Activated T-helper 1 cell treated with anti-CD3 and anti-CD28 coated beads, Interleukin-12 subunit alpha, Interleukin-12 subunit beta, Interleukin-2, Interleukin-4 antibody, amounts not matched to agents 30 ng/mL and 10 ng/mL and 1 ng/mL, durations not matched to agents 14 hours and 24 hours and 36 hours (primary cell): ENCODE measurements at places on chromosomes 11 and 22. TPM values are rescaled to one million over a fixed set of nuclear protein-coding genes. Genes with fewer than 3 reads are reported as not detected.

GRCh38 chr22:38419121-38419857 is 35.7 kb downstream of the KCNJ4 start:
- no peak for DNase-seq

DNA sequence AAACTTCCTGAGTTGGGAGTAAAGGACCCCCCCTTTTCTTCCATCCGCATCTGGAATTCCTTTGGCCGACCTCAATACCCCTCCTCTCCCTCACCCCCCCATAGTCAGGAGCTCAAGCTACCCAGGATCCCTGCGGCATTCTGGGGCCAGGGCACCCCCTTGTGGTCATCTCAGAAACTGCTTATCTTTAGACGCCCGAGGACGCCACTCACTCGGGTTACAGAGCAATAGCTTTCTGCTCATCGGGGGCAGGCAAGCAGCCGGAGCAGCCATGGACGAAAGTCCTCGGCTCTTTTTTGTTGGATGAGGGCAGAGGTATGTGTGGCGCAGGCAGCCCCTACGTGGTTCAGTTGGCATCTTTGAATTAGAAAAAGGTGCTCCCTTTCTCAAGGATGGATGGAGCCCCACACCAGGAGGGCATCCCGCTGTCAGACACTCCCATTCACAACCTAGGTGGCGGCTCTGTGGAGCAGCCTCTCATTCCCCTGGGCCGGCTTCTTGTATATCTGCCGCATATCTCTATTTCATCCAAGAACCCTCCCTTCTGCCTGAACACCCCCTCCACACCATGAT is 2.3 kb downstream of the C1QTNF5 start:
- DNase-seq = peak; percentile 49

DNA sequence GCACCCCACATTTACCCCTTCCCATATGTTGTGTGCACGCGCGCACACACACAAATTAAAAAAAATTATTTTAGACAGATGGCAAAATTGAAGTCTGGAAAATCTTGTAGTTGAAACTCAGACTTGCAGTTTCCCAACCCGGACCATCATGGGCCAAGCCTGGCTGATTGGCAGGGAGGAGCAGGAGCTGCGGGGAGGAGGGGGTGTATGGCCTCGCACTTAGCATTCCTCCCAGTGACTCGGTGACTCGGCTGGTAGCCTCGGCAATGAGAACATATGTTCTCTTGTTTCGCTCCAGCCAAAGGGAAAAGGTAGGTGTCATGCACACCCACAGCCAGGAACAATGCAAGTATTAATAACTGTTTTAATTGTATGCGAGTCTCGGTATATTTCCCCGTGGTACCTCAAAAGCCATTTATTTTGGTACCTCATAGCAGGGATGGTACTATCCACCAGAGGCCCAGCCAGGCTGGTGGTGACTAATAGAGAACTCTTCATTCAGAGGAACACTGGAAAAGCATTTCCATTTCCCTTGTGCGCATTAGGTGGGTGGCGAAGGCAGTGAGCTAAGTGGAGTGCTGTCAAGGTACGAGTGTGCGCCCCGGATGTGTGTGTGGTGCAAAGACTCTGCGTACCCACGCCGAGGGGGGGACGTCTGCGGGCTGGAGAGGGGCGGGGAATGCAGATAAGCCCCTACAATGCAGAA is 92.5 kb downstream of the DSCAML1 start:
- no peak for DNase-seq

GRCh38 chr11:66329165-66329673 is 7.0 kb downstream of the RIN1 start:
- no peak for DNase-seq

DNA sequence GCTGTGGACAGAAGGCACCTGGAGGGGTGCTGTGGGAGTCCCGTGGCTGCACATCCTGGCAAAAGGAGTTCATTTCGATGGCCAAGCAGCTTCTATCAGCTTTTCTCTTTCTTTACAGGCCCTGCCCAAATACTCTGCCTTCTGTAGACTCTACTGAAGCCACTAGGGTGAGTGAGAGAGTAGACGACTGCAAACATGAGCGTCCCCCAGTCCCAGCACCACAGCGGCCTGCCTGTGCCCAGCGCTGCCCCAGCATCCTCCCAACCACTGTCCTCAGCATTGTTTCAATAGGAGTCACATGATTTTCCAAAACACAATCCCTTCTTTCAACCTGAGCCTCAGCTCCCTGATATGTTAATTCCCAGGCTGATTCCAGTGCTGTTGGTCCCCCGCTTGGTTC is 110.0 kb downstream of the KIRREL3 start:
- no peak for DNase-seq

DNA sequence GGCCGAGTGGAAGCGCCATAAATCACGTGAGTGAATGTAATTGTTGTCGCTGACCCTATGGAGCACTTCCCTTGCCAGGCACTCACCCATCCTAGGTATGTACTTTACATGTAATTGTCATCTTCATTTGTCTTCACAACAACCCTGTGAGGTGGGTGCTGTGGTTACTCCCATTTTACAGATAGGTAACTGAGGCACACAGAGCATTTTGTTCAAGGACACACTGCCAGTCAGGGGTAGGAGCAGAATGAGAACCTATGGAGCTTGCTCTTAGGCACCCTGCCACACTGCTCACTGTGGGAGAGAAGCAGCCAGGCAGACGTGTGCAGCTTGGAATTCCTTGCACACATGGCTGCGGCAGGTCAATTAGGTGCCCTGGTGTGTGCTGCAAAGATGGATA is 785 bp upstream of the EFCAB6 start:
- DNase-seq = no peak

- DNase-seq = no peak
Observed at GRCh38 chr11:47705721-47706120, 9.4 kb downstream of the AGBL2 start.

GRCh38 chr22:50734986-50735738 is 2.8 kb upstream of the ACR start:
- no peak for DNase-seq

DNA sequence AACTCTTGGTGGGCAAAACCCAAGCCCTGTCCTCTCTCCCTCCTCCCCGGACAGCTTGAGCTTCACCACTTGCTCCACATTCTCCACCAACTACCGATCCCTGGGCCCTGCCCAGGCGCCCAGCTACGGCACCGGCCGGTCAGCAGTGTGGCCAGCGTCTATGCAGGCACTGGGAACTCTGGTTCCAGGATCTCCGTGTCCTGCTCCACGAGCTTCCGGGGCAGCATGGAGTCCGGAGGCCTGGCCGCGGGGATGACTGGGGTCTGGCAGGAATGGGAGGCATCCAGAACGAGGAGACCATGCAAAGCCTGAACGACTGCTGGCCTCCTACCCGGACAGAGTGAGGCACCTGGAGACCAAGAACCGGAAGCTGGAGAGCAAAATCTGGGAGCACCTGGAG is 68.9 kb upstream of the RTL6 start:
- DNase-seq = no peak

DNA sequence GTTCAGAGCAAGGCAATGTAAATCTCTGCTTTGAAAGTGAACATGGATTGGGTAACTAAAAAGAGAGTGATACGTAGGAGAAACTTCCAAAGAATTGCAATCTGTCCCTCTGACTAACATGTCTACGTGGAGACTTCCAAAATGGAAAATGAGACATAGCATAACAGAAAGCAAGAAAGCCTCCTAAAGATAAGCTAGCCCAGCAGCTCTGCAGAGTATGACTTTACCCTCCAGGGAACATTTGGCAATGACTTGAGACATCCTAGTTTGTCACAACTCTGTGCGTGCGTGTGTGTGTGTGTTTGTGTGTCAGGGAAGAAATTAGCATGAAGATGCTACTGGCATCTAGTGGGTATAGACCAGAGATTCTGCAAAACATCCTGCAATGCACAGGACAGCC is 817.4 kb downstream of the NTM start:
- DNase-seq = no peak

- no peak for DNase-seq
Observed at GRCh38 chr11:827897-828192, at the start of gene CRACR2B. CRACR2B (plus strand) TSS chr11:827919; CDS start chr11:828608, 689 bp downstream.

GRCh38 chr22:17281440-17281841 is 62.2 kb upstream of the ADA2 start:
- DNase-seq = peak; percentile 51

- no peak for DNase-seq
Observed at GRCh38 chr11:22474616-22475015, 136.4 kb downstream of the SLC17A6 start.

- no peak for DNase-seq
Observed at GRCh38 chr11:106723071-106723470, 295.2 kb downstream of the GUCY1A2 start.

DNA sequence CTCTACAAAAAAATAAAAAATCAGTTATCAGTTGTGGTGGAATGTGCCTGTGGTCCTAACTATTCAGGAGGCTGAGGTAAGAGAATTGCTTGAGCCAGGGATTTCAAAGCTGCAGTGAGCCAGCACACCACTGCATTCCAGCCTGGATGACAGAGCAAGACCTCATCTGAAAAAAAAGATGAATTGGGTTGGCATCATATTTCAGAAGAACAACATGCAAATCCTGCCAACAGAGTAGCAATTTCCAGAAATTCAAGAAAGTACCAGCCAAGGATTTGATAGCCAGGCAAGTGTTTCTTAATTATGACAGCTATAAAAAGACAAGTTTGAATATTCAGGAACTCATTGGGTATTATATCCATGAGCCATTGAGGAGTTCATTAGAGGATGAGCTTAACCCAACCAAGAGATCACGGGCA is 75.2 kb downstream of the USP47 start:
- no peak for DNase-seq

GRCh38 chr11:50246183-50246582 is 213.5 kb downstream of the OR4C45 start:
- DNase-seq = no peak

GRCh38 chr11:95081010-95081409 is 8.6 kb upstream of the ENDOD1 start:
- no peak for DNase-seq

- no peak for DNase-seq
Observed at GRCh38 chr11:125724125-125724524, 22.0 kb upstream of the PATE1 start.

DNA sequence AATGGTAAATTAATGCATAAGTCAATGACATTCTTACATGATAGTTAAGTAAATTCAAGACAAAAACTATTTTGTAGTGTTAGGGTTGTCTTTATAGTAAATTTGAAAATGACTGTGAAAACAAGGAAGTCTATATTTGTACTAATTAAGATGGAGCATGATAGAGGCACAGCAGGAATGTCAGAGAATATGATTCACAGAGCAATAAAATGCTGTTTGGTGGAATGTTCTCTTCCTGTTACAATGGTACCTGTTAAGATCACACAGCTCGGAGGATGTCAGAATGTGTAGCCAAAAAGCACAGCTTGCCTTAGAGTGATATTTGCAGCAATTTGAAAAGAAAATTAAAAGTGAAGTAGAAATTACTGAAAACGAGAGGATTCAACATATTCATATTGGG is 2339.7 kb upstream of the RAG2 start:
- DNase-seq = no peak

- no peak for DNase-seq
Observed at GRCh38 chr11:22711880-22712279, 45.5 kb downstream of the GAS2 start.

DNA sequence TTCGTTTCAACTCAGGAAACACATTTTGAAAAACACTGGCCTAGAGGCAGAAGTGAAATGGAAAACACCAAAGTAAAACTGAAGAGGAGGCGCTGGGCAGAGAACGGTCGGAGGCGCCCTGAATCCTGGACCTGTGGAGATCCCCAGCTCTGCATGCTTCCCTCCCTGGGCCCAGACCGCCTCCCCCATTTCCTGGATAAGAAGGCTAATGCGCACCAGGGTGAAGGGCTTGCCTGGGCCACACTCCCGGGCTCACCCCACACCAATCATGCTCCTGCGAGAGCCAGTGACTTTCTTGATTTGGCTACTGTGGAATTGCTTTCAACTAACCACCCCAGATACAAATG is 167.1 kb downstream of the CRYBB2 start:
- no peak for DNase-seq

DNA sequence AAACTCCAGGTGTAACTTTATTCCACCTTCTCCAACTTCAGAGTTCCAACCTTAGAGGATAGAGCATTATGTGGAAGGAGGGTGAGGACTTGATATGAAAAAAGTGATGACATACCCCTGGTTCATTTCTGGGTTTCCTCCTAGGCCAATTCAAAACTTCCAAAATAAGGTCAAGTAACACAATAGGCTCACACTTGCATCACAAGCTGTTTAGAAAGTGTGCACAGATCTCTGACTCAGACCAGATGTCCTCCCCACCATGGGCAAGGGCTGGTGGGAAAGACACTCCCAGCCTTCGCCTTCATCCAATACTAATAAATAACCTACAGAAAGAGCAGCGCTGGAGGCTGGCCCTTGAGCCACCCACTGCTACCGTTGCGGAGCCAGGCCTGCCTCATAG is 5.8 kb upstream of the BUD13 start:
- DNase-seq = no peak

DNA sequence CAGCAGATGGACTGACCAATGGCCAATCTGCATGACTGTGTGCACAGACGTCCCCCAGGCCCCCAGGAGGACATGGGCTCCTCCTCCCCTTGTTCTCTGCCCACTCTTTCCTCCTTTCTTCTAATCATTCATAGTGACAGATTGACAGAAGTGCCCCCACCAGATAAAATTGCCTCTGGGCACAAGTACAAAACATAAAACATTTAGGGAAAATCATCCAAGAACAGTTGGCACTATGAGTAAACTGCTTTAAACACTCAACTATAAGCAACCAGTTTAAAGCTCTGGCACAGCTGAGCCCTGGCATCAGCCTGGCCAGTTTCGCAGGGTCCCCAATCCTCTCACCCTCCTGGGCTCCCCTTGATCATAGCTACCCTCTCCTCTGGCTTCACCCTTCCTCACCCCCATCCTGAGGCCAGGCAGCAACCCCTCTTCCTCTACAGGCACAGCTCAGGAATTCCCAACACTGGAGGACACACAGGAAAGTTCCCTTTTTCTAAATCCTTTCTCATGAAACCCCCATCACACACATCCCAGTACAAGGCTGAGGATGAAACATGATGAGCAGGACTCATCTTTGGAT is 232.9 kb downstream of the BUD13 start:
- DNase-seq = no peak

The MS4A6E gene
- total RNA-seq = not detected in 2 replicates

The LAYN gene
- 7.5 and 8.0 TPM in 2 replicates for total RNA-seq

The SCARF2 gene
- 0.24 and 0.41 TPM in 2 replicates for total RNA-seq

The MYBPC3 gene
- total RNA-seq = not detected in 2 replicates

The MS4A13 gene
- total RNA-seq = not detected in 2 replicates

The NRIP3 gene
- 4.4 and 4.8 TPM in 2 replicates for total RNA-seq

The INCENP gene
- 94.3 and 98.1 TPM in 2 replicates for total RNA-seq

The OR51E2 gene
- not detected in 2 replicates for total RNA-seq

The OR2AT4 gene
- total RNA-seq = not detected in 2 replicates

The DCDC1 gene
- not detected in 2 replicates for total RNA-seq

The OR4D6 gene
- not detected in 2 replicates for total RNA-seq

The CATSPER1 gene
- 0.18 and 0.76 TPM in 2 replicates for total RNA-seq

The MS4A7 gene
- total RNA-seq = not detected in 2 replicates

The MMP1 gene
- not detected in 2 replicates for total RNA-seq

The BATF2 gene
- total RNA-seq = not detected in 2 replicates

The SLC22A8 gene
- total RNA-seq = not detected in 2 replicates

The EHF gene
- not detected in 2 replicates for total RNA-seq

The ISX gene
- not detected in 2 replicates for total RNA-seq
